ENCODE measurements at places on chromosomes 5 and 9. TPM values are rescaled to one million over a fixed set of nuclear protein-coding genes. Genes with fewer than 3 reads are reported as not detected.

The TAS2R1 gene
- 0.31 TPM for total RNA-seq

DNA sequence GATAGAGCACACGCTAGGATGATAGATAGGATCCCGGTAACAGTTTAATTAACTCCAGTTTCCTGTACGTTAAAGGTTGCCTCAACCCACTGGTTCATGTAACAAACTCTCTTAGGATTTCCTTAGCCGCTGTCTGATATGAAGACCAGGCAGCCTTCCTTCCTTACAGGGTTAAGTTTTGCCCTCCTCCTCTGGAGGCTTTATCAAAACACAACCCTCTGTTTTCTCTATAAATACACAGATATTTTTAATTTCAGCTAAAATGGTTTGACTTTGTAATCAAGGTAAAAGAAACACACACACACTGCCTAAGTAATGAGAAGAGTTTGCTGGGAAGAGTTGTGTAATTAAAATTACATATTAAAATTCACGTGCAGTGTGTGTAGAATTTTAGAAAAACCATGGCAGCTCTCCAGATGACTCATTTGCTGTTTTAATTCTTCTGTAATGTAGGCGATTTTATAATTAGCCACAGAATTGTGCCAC, 369.8 kb downstream of the CSNK1G3 start:
- H3K27me3 ChIP-seq, result no peaks in the 10 kb centered on the region
- peaks cover 30% of the 10 kb centered on the region for H3K4me1 ChIP-seq
- H3K36me3 ChIP-seq, result no peaks in the 10 kb centered on the region

The GPR151 gene
- total RNA-seq, result not detected

DNA sequence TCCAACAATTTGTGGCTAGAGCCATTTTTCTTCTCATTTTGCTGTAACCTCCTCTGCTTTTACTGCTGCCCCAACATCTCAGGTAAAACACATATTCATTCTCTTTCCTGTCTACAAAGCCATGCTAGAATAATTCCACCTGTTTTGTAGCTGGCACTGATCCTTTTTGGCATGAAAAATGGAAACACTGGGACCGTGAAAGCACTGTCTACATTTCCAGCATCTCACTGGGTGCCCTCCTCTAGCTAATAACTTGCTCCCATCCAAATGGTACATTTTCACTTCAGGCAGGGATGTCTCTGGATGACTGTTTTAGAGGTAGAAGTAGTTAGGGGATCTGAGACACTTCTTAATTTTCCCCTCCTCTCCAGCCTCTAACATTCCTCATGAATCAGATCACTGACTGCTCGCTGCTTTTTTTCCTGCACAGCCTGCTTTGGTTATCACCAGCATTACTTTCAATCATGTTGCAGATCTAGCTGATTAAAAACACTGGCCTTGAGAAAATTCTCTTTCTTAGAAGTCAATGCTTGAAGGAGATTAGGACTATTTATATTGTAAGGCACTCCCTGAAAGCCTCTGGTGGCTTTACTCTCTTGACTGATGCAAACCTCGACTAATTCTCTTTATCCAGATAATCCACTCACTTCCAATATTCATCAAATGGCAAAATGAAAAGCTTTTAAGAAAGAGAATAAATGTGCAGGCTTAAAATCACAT, 1312.6 kb upstream of the DMAC1 start:
- H3K27ac ChIP-seq, result no peak overlapping the region
- peaks cover 8% of the 10 kb centered on the region for H3K4me1 ChIP-seq
- no peaks in the 10 kb centered on the region for H3K27me3 ChIP-seq
- H3K36me3 ChIP-seq, result no peaks in the 10 kb centered on the region
- no peak overlapping the region for H3K4me3 ChIP-seq

DNA sequence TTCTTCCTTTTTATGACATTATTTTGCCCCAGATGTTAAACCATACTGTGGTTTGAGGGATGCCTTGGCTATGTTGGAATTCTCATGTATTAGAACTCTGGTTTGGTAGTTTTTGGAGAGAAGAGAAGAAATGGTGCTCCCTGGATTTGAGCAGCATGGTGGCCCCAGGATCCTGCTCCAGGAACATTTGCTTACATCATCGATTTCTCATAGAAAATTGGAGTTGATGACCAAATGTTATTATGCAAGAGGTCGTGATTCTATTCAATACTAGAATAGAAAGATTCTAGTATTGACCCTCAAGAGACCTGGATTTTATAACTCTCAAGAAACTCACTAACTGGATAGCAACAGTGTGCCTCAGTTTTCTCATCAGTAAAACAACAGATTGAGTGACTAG, 77.5 kb upstream of the GNAQ start:
- H3K27ac ChIP-seq, result no peak overlapping the region
- no peaks in the 10 kb centered on the region for H3K36me3 ChIP-seq
- H3K4me3 ChIP-seq, result no peak overlapping the region
- H3K27me3 ChIP-seq, result no peaks in the 10 kb centered on the region
- DNase-seq, result no peak

- H3K27me3 ChIP-seq, result no peaks in the 10 kb centered on the region
- no peak overlapping the region for H3K27ac ChIP-seq
- DNase-seq, result no peak
- no peaks in the 10 kb centered on the region for H3K4me1 ChIP-seq
- H3K4me3 ChIP-seq, result no peak overlapping the region
- no peaks in the 10 kb centered on the region for H3K36me3 ChIP-seq
These were observed 89.9 kb upstream of the GLIS3 start for GRCh38 chr9:4389755-4390154.

DNA sequence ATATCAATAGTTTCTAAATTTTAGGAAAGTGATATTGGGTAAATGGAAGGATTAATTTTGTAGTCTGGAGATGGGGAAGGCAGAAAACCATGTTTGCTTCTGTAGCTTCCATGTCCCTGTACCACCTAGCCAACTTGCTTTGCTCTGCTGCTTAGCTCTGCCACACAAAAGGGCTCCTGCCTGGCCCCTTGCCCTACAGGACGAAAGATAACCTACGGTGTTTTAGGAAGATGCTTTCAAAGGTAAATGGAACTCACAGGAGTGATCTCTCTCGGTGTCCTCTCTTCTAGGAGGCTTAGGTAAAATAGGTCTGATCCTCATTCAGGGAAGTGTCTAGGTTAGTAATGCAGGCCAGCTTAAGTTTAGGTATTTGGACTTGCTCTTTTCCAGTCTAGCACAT, 37.8 kb upstream of the DMXL1 start:
- H3K4me3 ChIP-seq, result no peak overlapping the region
- H3K27ac ChIP-seq, result no peak overlapping the region
- H3K27me3 ChIP-seq, result no peaks in the 10 kb centered on the region
- no peak for DNase-seq
- H3K36me3 ChIP-seq, result no peaks in the 10 kb centered on the region
- H3K4me1 ChIP-seq, result peaks cover 19% of the 10 kb centered on the region

The PCDHA10 gene
- total RNA-seq, result 12.2 TPM

Measured in GM23338 (cell line).